Stimulated activated CD4-positive, alpha-beta T cell treated with anti-CD3 and anti-CD28 coated beads, Interleukin-1b, Interleukin-23, amount 100 ng/mL, for 4 hours (primary cell): ENCODE measurements at places on chromosomes 12 and 14.

DNA sequence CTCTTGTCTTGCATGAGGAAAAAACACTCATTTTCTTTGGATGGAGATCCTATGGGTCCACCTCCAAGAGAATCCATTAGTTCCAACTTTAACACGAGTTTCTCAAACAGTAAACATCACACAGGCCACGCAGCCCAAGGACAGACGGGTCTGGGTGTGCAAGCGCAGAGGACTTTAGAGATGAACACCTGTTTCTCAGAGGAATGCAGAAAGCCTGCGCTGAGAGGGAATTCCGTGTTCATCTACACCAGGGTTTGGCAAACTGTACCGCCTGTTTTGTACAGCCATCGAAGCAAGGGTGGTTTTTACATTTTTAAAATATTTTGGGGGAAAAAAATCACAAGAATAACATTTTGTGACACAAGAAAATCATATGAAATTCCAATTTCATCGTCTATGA lies 79.4 kb downstream of the RBM19 start:
- no peak for DNase-seq

DNA sequence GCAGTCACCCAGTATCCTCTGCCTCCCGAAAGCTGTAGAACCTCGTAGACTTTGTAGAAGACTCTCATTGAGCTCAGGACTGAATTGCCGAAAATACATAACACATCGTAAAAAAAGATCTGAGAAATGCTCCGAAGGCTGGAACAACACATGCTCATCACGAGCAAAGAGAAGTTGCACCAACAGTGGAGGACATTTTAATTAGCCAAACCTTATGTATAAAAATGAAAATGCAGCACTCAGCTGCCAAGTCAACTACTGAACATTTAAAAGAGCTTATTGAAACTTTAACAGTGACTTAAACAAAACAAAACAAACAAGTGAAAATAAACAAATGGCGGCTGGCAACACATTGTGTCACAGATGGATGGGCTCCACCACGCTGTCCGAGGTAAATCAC lies 519.9 kb downstream of the TMEM132D start:
- DNase-seq = no peak

DNA sequence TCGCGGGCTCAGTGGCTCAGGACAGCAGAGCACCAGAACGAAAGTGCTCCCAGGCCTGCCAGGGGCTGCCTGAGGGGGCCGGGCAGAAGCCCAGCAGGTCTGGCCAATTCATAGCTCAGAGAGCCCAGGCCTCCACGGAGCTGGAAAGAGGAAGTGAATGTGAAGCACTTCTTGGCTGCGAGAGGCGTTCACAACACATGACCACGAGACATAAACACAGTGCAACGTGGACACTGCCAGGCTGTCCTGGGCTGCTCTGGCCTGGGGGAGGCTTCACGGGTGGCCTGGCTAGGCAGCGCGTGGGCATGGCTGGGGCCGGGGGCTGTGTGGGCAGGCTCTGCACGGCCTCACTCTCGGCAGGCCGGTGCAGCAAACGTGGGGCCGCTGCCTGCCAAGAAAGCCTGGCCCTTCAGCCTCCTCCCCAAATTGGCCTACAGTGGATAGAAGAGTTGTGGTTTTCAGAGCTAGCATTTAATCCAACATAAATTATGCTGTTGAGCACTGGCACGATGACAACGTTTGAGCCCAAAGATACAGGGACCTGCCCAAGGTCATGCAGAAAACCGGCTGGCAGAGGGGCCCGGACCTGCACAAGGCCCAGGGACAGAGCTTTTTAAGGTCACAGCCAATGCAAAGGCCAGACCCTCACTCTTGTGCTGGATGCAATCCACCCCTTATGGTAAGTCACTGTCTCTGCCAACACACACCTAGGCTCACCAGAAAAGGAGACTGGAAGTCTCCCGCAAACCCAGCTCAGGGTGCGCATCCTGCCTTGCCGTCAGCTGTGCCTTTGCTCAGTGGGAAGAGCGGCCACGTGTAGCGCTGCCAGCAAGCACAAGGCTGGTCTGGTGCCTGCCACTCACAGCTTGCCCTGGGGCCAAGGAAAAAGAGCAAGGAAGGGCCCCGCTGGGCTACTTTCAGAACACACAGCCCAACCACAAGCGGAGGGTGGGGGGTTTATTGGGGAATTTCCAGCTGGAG lies 8.6 kb downstream of the SLC25A29 start:
- DNase-seq = no peak

- no peak for DNase-seq
Measured at GRCh38 chr14:39666386-39666785, 234.2 kb upstream of the FBXO33 start.

DNA sequence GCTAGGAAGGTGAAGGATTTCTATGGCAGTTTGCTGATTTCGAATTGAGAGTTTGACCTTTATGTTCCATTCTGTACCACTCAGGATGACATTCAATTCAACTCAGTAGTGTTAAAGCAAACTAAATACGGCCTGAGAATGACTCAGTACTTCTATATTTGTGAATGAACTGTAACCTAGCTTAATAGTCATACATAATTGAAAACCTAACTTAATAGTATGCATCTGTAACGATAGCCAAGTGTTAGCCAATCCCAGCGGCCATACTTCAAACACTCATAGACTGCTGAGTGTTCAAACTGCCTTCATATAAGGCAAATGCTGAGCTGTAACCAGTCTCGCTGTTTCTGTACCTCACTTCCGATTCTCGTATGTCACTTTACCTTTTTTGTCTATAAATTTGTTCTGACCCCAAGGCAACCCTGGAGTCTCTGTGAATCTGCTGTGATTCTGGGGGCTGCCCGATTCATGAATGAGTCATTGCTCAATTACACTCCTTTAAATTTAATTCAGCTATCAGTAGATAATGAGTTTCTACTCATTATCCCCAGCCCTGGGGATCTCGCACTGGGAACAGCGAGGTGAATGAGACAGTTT lies 98.5 kb upstream of the SLC24A4 start:
- DNase-seq = no peak
